ENCODE measurements at places on chromosomes 7 and 10.

DNA sequence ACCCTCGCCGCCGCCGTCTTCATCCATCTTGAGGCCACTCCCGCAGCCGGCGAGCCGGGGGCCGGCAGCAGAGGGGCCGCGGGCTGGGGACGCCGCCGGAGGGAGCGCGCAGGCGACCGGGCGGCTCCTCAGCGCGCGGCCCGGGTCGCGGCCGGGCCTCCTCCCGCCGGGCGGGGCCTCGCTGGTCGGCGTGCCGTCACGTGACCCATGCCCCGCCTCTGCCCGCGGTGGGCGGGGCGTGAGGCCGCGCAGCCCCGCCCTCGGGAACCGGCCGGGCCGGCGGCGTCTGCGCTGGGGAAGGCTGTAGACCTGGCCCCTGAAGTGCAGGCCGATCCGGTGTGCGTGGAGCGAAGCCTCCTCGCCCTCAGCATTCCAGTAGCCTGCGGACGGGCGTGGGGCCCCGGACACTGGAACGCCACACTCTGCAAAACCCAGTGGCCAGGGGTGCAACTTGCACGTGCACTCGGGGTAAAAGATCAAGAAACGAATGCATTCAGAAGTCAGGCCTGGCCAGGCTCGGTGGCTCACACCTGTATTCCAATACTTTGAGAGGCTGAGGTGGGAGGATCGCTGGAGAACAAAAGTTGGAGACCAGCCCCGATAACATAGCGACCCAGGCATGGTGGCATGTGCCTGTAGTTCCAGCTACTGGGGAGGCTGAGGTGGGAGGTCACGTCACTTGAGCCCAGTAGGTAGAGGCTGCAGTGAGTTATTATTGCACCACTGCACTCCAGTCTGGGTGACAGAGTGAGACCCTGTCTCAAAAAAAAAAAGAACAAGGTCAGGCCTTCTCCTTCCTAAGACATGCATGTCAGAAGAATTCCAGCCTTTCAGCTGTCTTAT lies at the start of gene CYTH3:
CYTH3 (minus strand) TSS at position 144 of the 843 bp plus-strand sequence; CDS start at position 27, 117 bp downstream.
- DNase-seq, result peak; percentile 86

- no peak for DNase-seq
Measured at GRCh38 chr7:131094685-131095084, 233.0 kb upstream of the MKLN1 start.

DNA sequence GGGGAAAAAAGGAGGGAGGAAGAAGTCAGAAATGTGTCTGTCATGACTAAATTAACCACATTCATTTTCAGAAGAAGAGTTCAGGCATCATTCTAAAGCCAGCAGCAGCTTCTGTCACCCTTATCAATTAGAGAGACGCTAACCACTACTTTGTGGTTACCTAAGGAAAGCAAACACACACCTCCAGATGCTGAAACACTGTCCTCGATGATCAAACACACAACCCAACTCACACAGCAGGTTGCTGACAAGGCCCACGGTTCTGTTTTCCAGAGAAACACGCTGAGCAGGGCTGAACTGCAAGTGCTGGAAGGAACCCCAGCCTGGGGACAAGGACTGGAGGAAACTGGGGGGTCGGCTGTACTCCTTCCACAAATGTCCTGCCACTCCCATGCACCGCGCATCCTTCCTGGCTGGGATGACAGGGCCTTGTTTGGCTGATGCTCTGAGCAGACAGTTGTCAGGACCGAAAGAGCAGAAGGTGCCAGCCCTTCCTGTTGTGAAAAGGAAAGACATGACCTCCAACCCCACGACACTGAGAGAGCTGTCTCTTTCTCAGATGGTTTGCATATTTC lies 36.6 kb downstream of the PRKCQ start:
- peak; percentile 71 for DNase-seq

GRCh38 chr10:90665905-90666662 lies 191.8 kb downstream of the HTR7 start:
- DNase-seq, result no peak

DNA sequence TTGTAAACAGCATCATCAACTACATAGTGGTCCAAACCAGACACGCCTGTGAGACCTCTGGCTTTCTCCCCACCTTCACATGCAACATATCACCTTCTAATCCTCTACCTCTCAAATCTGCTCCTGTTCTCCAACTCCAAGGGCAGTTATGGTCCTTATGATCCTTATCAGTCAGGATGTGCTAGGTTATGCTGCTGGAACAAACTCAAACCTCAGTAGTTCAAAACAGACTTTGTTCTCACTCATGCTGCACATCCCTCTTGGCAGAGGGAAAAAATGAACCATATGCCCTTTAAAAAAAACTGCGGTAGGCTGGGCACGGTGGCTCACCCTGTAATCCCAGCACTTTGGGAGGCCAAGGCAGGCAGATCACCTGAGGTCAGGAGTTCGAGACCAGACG lies 76.1 kb downstream of the RNF216 start:
- no peak for DNase-seq

- no peak for DNase-seq
Measured at GRCh38 chr7:136528329-136528728, 340.1 kb upstream of the CHRM2 start.

DNA sequence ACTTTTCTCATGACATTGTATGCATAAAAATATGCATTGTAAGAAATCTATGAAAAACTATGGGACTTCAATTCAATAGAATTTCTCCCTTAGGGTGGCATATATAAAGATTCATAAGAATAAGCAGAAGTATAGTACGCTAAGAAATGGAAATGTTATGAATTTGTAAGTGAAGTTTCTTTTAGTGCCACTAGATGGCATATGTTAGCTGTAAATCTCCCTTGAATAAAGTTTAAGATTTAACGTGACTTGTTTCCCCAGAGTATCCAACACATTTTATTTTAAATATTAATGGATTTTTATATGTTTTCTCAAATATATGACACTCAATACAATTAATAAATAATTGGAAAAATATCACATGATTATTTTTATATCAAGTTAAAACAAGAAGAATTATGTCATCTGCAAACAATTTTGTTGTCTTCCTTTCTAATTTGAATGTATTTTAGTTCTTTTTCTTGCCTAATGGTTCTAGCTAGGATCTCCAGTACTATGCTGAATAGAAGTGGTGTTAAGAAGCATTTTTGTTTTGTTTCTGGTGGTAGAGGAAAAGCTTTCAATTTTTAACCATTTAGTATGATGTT lies 287.2 kb downstream of the HGF start:
- DNase-seq, result no peak

DNA sequence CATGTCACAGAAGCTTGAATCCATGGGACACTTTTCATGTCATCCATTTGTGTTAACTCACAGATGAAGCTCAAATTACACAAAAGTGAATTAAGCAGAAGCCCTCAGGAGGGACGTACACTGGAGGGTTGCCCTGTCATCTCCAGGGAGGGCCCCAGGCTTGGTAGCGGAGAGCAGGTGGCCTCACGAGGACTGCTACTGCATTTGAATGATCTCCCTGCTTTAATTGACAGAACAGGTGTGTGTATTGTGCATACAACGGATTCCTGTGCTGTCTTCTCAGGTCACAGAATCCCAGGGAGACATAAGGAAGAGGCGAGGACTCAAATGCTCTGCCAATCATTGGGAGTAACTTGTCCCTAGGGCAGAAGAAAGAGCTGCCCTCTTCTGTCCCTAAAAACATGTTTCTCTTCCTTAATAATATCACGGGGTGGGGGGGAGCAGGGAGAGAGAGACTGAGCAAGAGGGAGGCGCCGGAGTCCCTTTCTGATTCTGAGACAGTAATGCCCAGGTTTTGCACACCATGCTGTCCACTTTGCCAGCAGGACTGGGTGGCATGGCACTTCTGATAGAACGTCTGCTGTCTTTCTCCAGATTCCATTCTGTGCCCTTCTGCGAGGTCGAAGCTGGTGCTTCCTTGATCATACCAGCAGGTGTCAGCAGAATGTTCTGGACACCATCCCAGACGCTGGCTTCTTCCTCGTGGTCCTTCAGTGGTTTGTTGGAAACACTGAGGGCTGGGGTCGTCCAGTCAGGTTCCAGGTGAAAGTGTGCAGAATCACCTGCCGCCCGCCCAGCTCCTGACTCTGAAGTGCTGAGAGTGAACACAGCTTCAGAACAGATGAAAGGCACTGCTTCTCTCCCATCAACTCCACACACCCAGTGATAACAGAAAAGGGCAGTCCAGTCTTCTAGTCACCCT lies 26.2 kb upstream of the RASGEF1A start:
- peak; percentile 44 for DNase-seq

GRCh38 chr7:129108581-129108980 lies 35.9 kb upstream of the TSPAN33 start:
- no peak for DNase-seq

DNA sequence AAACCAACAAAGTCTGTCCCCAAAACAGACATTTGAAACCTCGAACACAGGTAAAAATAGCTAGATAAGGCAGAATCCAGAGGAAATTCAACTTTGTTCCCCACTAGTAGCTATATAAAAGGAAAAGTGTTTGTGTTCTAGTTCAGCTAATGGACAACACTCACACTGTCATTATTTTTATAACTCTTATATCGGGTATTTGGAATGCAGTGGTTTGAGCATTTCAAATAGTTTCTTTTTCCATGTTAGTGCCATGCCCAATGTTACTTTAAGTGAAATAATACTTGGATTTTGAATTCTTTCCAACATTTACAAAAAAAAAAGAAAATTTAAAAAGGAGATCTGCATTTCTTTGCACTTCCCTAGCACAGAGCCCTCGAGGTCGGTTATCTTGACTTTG lies 213.6 kb downstream of the DOCK4 start:
- no peak for DNase-seq
